NCI-H460 (cell line): ENCODE measurements at places on chromosomes 11 and 22. TPM values are rescaled to one million over a fixed set of nuclear protein-coding genes. Genes with fewer than 3 reads are reported as not detected.

DNA sequence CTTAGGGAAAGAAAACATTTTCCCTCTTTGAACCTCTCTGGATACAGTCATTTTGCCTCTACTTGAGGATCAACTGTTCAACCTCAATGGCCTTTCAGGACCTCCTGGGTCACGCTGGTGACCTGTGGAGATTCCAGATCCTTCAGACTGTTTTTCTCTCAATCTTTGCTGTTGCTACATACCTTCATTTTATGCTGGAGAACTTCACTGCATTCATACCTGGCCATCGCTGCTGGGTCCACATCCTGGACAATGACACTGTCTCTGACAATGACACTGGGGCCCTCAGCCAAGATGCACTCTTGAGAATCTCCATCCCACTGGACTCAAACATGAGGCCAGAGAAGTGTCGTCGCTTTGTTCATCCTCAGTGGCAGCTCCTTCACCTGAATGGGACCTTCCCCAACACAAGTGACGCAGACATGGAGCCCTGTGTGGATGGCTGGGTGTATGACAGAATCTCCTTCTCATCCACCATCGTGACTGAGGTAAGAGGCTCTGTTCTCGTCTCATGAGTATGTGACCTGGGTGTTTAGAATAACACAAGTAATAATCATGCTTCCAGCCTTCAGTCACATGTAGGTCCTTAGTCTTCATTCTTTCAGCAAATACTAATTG lies 495 bp downstream of the SLC22A9 start:
- no peak for DNase-seq

DNA sequence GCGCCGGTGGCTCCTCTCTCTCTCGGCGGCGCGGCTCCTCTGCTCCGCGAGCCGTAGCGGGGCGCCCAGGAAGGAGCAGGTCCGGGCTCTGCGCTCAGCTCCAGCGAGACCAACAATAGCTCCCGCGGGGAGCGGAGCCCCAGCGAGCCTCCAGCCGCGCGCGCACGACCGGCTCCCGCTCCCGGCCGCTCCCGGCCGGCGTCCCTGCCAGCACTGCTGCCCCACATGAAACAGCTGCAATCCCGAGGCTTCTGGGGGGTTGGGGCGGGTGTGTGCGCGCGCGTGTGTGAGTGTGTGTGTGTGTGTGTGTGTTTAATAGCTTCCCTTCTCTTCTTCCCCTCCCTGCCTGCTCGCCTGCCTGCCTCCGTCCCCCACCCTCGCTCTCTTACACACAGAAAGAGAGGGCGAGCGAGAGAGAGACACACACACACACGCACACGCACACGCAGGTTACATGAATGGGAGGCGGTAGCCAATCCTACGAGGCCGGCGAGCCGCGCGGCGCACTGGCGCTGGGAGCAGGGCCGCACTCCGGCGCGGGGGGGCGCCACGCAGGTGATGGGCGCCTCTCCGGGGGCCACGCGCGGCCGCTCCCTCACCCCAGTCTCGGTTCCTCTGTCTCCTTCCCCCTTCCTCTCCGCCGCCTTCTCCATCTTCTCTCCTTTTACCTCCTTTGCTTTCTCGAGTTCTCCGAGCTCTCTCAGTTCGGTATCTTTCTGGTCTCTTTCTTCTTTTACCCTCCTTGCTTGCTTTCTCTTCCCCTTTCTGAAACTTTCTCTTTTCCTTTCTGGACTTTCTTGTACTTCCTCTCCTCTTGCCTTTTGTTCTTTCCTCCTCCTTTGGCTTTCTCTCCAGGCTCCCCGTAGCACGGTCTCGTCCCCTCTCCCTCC lies at the start of gene TENM4:
TENM4 (minus strand) TSS at position 460 of the 890 bp plus-strand sequence. CDS start 371,086 bp downstream, outside the sequence.
- no peak for DNase-seq

GRCh38 chr22:32583921-32584335 lies 109.3 kb downstream of the FBXO7 start:
- no peak for DNase-seq

DNA sequence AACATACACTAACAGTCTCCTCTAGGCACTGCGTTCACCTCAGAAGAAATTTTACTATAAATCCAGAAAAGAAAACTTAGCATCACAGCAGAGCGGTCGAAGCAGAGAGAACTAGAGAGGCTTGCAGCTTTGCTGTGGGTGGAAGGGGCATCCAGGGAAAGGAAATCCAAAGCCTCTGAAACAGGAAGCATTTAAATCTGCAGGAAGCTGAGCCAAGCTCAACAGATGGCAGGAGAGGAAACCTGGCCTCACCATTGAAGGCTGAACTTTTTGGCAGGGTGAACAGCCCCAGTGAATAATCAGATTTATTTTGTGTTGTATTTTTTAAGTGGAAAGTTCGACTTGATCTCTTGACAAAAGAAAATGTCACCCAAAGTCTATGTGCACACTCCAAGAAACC lies 858.1 kb downstream of the OPCML start:
- DNase-seq: no peak

GRCh38 chr11:12845739-12846358 lies 163.3 kb upstream of the RASSF10 start:
- no peak for DNase-seq

GRCh38 chr11:119901657-119902577 lies 172.9 kb upstream of the NECTIN1 start:
- no peak for DNase-seq

DNA sequence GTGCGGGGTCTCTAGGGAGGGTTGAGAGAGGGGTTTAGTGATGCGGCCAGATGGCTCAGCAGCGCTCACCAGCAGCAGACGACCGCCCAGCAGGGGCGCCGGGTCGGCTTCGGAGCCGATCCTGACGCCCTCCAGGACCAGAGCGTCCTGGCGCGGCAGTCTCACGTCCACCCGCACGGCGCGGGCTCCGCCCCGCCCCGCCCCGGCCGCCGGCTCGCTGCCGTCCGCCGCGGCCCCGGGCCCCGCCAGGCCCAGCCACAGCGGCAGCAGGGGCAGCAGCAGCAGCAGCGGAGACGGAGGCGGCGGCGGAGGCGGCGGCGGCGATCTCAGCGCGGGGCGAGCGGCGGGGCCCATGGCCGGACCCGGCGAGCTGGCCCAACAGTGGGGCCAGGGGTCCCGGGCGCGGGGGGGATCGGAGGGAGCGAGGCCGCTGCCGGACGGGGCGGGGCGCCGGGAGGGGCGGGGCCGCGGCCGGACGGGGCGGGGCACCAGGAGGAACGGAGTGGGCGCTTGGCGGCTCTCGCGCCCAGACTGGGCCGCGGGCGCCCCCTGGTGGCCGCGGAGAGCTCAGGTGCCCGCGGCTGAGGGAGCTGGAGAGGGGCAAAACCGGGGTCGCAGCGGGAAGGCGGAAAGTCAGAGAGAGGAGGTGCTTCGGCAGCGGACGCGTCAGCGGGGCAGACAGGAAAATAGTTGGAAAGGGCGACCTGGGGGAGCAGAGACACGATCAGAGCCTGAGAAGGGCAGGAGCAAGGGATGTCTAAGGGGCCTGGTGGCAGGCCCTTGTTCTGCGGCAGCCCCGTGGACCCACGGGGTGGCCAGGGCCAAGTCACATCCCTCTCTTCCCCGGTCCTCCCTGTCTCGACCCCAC lies at the start of gene RNF215:
RNF215 (minus strand) TSS at position 452 of the 868 bp plus-strand sequence; CDS start at position 354, 98 bp downstream.
- peak; percentile 60 for DNase-seq

DNA sequence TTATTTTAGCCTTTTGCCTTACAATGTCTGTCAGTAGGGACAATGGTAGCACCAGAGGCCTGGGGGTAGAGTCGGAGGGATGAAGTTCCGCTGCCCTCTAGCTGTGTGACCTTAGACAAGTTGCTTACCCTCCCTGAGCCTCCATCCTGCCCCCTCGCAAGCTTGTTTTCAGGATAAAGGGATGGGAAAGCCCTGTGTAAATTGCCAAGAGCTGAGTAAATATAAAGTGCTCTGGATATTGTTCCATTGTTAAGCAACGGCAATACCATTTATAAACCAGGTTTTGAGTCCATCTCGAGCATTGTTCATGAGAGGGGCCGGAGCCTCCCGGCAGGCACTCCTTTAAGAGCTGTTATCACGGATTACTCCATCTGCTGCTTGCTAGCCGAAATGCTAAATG lies 72.9 kb downstream of the ZBTB16 start:
- DNase-seq: no peak

- DNase-seq: no peak
These were observed 97.4 kb downstream of the NTM start for GRCh38 chr11:131467645-131468394.

DNA sequence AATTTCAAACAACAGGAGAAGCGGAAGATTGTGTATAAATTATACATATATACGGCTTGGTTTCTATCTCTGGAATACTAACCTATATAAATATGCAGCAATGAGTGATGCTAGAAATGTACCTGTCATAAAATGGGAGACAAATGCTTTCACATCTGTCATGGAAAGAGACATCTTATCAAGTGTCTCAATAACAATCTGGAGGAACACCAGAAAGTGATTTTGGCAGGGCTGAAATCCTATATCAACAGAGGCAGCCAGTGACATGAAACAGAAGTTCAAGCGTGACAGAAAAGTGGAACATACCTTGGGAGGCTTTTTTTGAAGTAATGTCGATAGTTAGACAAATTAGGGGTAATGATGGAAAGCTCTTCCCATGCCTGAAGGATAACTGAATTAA lies 834.6 kb downstream of the JRKL start:
- DNase-seq: no peak

DNA sequence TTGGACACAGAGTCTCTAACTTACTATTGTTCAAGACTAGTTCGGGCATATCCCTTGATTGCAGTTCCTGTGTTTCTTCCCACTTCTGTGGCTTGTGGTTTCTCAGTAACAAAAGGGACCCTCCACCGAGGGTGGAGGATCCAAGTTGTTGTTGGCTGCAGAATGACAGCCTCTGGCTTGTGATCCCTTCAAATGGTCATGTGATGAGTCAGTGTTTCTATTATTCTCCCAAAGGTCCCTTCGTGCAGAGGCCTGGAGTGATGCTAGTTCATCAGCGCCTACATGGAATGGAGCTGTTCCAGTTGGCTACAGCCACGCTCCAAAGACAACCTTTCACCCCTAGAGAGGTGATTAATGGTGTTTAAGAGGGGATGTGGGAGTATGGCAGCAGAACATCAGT lies 2.6 kb upstream of the VWCE start:
- no peak for DNase-seq

GRCh38 chr11:128857341-128857740 lies 9.8 kb downstream of the KCNJ1 start:
- no peak for DNase-seq

- DNase-seq: no peak
These were observed 13.7 kb upstream of the SCGB2A2 start for GRCh38 chr11:62256281-62256680.

GRCh38 chr11:104075091-104075490 lies 38.7 kb downstream of the DDI1 start:
- no peak for DNase-seq

- DNase-seq: no peak
These were observed 150.2 kb downstream of the SWAP70 start for GRCh38 chr11:9814108-9814507.

DNA sequence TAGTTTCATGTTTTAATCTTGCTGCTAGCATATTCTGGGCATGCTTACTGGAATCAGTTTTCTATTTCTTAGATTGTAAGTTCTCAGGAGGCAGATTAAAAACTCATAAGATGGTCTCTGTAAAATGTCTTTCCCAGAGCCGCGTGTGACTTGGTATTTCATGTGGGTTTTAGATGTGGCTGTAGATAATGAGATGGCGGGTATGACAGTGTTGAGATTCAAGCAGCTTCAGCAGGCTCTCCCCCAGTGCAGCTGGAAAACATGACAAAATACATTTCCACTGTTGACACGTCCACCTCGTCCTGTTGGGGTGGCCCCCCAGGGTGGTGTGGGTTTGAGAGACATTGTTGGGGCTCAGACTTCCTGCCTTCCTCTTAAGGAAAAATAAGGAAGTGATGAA lies 106.8 kb downstream of the KIRREL3 start:
- no peak for DNase-seq

DNA sequence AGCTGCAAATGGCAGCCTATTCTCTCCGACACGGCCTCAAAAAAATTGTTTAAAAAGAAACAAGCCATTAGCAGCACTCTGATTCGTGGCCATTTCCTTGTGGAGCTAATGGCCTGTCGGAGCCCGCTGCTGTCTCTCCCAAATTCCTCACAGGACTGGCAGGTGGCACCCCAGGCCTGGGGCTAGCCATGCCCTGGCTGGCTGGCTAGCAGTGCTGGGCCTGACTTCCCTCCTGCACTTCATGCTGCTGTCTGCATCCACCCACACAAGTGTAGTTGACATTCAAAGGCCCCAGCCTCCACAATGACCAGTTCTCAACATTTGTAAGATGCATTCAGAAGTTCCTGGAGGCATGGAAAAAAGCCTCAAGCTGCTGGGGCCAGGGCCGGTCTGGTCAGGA lies 61.5 kb downstream of the SMCO4 start:
- no peak for DNase-seq

The RBMXL2 gene
- total RNA-seq: not detected in 2 replicates

The NELL1 gene
- not detected in 2 replicates for total RNA-seq

The TNKS1BP1 gene
- total RNA-seq: 17.8 and 19.1 TPM in 2 replicates

The LGR4 gene
- 54.0 and 59.8 TPM in 2 replicates for total RNA-seq

The OR5L1 gene
- not detected in 2 replicates for total RNA-seq

The MUC5AC gene
- total RNA-seq: under 0.01 TPM in 1 of 2 replicates, not detected in the other

The OR10A3 gene
- not detected in 2 replicates for total RNA-seq
